Left ventricle myocardium inferior (tissue), 1 donor: ENCODE measurements at places on chromosomes 11 and 22. TPM values are rescaled to one million over a fixed set of nuclear protein-coding genes. Genes with fewer than 3 reads are reported as not detected.

The MOGAT2 gene
- not detected for total RNA-seq

The SMC1B gene
- not detected for total RNA-seq

The SMIM35 gene
- total RNA-seq, result not detected

The MMP1 gene
- not detected for total RNA-seq

The MEI1 gene
- total RNA-seq, result 0.74 TPM

The SEPTIN5 gene
- 141 TPM for total RNA-seq

The LINC01488 gene
- total RNA-seq, result 0.38 TPM

The PRG3 gene
- not detected for total RNA-seq

The OR5W2 gene
- not detected for total RNA-seq

The SPON1 gene
- total RNA-seq, result 9.4 TPM

The MS4A4A gene
- 13.9 TPM for total RNA-seq

The DMC1 gene
- total RNA-seq, result 1.0 TPM
